ENCODE measurements at places on chromosomes 11 and 22.

GRCh38 chr11:117092951-117093590, 5.2 kb downstream of the SIK3 start:
- no peak for DNase-seq

- peak; percentile 63 for DNase-seq
These were observed 1.5 kb downstream of the LGALS1 start for GRCh38 chr22:37676736-37677492.

DNA sequence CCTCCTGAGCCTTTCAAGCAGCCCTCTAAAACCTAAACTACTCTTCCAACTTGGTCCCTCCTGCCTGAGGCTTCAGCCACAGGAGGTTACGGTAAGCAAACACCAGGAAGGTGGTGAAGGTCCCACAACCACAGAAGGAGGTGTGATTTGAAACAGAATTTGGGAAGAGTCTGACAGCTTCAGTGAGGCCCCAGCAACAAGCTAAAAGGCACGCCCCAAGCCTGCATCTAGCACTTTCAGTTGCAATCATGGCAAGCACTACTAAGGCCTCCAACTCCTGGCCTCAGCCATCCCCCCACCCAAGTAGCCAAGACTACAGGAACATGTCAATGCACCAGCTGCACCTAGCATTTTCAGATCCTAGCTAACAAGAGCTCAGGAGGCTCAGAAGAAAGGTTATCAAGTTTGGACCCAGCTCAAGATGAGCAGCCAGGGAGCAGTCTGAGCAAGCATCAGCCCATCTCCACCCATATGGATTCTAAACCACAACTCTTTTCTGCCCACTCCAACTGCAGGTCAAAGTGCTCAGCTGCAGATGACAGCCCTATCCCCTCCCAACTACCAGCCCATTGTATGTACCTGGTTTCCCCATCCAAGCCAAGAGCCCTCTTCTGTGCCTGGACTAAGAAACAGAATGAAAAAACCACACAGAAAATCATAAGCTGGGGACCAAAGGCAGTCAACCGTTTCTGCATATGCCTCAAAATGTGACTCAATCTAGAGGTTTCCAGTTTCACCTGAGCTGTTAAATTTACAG, 10.4 kb upstream of the AHNAK start:
- DNase-seq: no peak

DNA sequence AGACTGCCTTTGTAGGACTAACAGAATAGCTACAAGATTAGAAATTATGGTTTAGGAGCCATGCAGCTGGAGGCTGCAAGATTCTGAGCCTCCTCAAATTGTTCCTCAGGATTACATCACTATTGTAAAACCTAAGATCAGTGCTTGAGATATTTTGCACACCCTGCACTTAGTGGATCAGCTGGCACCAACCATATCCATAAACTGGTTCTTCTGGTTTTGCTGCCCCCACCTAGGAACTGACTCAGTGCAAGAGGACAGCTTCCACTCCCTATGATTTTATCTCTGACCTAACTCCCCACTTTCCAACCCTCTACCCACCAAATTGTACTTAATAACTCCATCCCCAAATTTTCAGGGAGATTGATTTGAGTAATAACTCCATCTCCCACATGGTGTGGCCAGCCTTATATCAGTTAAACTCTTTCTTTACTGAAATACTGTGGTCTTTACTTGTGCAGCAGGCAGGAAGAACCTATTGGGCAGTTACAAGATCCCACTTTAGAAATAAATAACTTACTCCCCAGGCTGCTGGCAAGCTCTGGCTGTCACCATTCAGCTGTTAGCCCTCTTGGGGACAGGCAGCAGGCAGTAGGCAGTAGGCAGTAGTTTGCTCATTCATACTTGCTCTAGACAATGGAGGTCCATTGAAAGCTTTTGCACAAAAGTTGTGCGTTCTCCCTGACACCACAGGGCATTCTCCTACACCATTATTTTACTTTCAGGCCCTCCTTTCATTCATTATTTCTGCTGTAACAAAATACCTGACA, 119.0 kb downstream of the SLC17A6 start:
- DNase-seq: no peak

- DNase-seq: peak; percentile 54
These were observed 13.9 kb downstream of the CCND1 start for GRCh38 chr11:69654660-69655478.

DNA sequence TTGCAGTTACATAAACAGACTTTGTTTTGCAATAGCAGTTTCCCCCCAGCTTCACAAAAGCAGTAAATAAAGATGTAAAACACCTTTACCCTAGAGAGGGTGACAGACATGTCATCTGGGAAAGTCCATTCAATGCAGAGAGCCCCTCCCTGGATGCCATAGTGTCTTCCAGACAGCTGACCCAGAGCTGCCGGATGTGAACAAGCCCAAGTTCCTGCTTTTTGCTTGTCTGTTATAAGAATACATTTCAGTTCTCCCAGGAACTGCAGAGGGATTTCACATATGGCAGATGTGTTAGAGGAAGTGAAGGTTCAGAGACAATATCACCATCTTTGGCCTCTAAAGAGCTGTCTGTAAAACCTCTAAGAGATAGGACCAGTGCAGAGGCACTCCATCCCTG, 48.9 kb downstream of the RELT start:
- no peak for DNase-seq

GRCh38 chr22:26658671-26659478, 1.5 kb downstream of the MIAT start:
- peak; percentile 86 for DNase-seq

DNA sequence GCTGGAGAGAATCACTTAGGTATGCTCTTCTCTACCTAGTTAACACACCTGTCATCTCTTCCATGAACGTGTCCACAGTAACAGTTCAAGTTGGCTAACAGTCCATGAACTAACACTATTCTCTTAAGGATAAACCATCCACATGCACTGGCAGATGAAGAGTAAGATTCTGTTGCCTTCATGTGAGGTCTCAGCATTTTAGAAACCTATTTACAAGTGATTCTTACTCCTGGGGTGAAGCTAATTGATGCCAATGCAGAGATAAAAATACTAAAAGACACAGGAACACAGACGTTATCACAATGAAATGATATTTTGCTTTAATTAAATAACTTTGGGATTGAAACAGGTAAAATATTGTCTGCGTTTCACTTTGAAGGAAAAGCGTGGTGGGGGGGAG, 1.3 kb downstream of the LRRC4C start:
- no peak for DNase-seq

Data from DMS153 (cell line).